ENCODE measurements at places on chromosomes 2 and 18.
A peak's percentile ranks its signal among the peaks of the same experiment; 100 is the strongest.

GRCh38 chr2:149125031-149125725 lies 86.7 kb downstream of the LYPD6B start:
- peak; percentile 13 for DNase-seq

DNA sequence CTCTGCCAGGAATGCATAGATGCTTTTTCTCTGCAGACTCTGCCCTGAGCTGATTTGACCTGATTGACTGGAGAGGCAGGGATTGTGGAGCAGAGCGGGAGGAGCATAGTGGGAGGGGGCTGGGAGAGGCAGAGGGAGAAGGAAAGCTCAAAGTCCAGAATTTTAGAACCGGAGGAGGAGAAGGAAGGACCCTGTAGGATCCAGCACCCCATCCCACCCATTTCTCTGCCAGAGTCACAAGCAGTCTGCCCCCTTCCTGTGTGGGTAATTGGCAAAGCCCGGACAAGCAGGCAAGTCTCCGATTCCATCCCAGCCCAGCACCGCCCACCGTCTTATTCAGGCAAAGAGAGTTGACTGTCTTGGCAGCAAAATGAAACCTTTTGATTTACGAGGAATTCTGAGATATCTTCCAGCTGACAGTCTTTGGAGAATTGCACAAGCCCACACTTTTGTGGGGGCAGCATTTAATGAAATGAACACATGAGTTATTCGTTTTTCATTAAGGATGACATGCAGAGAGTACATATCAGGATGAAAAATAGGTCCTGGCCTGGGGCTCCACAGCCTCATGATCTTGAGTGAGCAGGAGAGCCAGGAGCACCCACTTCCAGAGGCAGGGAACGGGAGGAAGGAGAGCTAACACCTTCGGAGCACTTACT lies 103.1 kb downstream of the MCFD2 start:
- DNase-seq: no peak

- no peak for DNase-seq
Observed at GRCh38 chr18:10042492-10042891, 128.7 kb downstream of the VAPA start.

- DNase-seq: peak; percentile 37
Observed at GRCh38 chr2:47867205-47867604, 39.1 kb downstream of the FBXO11 start.

GRCh38 chr18:58350526-58350925 lies 278.4 kb downstream of the ALPK2 start:
- no peak for DNase-seq

DNA sequence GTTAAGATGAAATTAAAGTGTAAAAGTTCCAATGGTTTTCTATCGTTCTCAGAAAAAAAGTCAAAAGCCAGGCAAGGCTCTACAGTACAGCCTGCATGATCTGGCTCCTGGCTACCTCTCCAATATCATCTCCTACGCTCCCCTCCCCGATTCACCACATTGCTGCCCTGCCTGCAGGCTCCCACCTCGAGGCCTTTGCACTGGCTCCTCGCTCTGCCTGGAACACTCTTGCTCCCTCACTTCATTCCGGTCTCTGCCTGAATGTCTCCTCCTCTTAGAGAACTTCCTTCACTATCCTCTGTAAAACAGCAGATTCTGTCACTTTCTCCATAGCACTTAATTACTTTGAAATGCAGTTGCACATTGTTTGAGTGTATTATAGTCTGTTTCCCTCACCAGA lies 72.5 kb downstream of the KLF7 start:
- no peak for DNase-seq

GRCh38 chr2:159456500-159457426 lies 159.6 kb downstream of the BAZ2B start:
- DNase-seq: no peak

DNA sequence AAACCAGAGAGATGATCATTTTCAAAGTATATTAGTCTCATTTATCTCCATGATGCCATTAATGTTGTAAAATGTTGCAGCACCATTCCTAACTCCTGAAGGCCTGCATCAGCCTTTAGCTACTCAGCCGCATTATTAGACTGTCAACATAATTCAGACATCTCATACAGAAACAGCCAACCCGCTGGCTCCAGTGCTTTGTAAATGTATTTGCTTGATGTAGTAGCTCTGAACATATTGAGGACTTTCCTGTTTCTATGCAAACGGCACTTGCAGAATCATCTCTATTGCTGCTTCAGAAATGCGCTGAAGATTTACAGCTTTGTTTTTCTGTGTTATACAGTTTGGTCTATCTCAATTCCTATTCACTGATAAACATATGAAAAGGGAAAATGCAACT lies 372.2 kb downstream of the DSEL start:
- no peak for DNase-seq

- DNase-seq: no peak
Observed at GRCh38 chr2:42973726-42974125, 181.3 kb upstream of the HAAO start.

DNA sequence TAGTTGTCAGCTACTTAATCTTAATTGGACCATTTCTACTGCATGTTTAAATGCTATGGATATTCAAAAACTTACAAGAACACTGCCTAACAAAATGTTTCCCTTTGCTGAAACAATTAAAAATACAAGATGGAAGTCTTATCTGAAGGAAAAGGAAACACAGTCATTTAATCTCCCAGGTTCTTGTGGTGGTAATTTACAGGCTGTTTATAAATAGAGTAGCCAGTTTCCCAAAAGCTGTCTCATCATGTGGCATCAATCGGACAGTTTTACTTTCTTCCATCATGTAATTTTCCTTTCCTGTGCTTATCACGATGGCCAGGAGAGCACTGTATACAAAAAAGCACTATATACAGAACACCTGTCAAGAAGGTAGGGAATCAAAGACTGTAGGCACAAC lies 368.1 kb downstream of the ZEB2 start:
- no peak for DNase-seq

- DNase-seq: no peak
Observed at GRCh38 chr2:43518181-43518580, 77.7 kb downstream of the THADA start.

DNA sequence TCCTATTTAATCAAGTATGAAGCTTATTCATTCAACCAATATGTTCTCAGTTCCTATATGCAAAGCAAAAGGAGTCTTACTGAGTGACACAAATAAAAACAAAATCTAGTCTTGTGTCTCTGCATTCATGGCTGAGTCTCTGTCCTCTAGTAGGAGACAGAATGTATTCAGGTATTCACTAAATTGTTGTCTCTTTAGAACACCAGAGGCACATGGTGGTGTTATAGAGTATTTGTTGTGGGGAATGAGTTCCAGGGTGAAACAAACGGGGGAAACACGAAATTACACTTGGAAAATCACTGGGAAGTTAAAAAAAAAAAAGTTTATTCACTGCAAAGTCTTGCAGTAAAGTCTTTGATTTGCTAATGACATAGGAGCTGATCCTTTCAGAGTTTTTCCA lies 131.7 kb upstream of the FSHR start:
- DNase-seq: no peak

GRCh38 chr2:118720866-118721265 lies 126.6 kb downstream of the EN1 start:
- DNase-seq: no peak

DNA sequence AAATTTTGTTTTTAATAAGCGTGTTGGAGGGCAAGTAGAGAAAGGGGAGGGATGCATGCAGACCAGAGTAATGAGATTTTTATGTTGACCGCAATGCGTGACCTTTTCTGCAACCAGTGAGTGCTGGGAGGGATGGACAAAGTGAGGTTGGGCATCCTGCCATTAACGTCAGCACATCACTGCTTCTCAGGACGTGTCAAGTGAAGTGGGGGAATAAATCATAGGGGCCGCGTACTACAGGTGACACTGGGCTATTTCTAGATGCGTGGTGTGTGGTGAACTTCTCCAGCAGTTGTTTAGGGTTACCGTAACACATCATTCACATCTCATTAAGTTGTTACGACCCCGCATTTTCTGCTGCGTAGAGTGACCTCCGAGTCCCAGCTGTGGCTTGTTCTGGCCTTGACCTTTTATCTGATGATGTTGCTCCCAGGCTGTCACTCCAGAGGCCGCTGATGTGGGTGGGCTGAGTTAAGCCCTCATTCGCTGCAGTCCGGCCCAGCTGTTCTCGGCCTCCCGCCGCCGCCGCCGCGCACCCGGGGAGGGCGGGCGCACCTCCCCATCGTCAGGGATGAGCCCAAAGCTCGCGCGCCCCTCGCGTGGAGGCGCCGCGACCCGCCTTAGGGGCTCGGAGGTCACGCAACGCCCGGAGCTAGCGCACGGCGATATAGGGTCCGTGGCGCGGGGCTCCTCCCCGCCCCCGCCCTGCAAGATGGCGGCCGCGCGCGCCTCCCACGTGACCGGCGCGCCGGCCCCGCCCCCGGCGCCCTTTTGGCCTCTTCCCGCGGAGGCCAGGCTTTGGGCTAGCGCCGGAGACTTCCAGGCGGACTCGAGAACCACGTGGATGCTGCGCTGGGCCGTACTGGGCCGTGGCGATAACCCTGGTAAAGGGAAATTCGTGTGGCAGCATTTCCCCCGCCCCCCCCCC lies 3.5 kb downstream of the ZCCHC2 start:
- peak; percentile 34 for DNase-seq

DNA sequence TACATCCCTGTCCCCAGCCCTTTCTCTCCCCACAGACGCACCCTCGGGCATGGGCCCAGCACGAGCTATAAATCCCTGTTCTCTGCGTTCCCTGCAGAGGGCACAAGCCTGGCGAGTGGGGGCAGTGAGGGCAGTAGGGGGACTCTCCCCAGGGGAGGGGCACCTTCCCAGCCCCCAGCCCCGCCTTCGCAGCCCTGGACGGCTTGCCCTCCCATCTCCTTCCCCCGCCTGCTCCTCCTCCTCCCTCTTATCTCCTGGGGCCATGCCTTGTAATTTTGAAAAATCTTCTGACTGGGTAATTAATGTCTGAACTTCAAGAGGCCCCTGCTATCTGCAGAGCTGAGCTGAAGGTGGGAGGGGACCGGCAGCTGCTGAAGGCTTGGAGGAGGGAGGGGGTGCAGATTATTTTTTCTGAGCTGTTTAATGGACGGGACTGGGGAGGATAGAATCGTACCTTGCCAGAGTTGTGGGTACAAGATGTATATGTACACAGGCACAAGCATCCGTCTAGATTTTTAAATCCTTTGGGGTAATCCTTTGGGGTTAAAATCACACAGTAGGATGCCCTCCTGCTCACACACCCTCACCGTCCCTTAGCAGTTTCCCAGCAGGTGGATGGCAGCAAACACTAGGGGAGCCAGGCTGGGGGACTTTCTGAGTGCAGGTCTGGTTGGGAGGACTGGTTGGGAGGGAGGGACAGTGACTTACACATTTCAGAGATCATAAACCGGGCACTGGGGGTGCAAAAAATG lies 121.9 kb downstream of the SMAD7 start:
- no peak for DNase-seq

DNA sequence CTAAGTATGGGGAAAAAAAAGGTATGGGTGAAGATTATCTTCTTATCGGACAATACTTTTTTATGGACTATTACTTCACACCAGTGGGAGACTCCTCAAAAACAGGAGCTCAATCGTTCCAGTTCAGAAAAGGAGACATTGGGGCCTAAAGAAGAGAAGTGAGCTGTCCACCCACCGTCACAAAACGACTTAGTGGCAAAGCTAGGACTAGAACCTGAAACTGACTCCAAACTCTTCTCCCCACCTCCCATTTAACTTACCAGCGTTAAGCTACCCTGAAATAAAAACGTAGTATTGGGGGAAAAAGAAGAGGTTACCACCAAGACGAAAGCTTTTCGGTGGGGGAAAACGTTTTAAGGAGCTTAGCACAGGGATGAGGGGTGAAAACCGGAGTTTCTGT lies 503 bp downstream of the GTF3C3 start:
- no peak for DNase-seq

DNA sequence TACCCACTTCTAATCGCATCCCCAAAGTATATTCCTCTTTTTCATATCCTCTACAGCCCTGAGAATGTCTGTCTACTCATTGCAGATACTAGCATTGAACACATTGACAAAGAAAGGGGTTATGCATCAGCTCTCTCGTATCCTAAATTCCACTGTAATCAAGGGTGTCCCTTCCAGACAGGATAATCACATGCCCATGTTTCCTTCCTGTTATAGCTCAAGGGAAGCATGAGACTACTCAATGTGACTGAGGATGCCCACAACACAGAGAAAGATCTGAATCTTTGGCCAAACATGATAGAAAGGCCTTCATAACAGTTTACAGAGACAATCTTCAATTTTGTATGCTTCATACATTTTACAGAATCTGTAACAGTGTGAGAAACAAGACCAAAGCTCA lies 69.2 kb downstream of the HIBCH start:
- DNase-seq: no peak

Data from NCI-H2029 (cell line).